ENCODE measurements at places on chromosomes 1 and 21. TPM values are rescaled to one million over a fixed set of nuclear protein-coding genes. Genes with fewer than 3 reads are reported as not detected.
A peak's percentile ranks its signal among the peaks of the same experiment; 100 is the strongest.

Gene CD1E
- total RNA-seq = 0.85 TPM

Gene JAM2
- 2.9 TPM for total RNA-seq

Gene VHLL
- total RNA-seq = not detected

Gene NBPF6
- total RNA-seq = not detected

Gene FLG2
- not detected for total RNA-seq

Gene SPRR1B
- not detected for total RNA-seq

DNA sequence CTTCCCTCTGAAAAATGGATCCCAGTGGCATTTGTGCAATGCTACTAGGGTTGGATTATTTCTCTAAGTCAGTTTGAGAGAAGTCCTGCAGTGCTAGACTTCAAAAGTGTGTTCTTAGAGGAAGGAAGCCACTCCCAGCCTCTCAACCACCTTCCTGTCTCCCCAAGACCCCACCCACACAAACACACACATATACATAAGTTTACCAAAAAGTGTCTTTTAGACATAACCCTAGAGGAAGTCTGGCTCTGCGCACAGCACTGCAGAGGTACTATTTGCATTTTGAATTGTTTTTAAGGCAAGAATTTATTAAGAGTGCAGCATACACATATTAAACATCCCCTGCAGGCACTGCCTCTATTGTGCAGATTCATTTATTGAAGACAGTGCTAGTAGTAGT is 127.3 kb downstream of the HHIPL2 start:
- DNase-seq = no peak
- peaks cover 5% of the 10 kb centered on the region for H3K4me1 ChIP-seq
- no peaks in the 10 kb centered on the region for H3K36me3 ChIP-seq
- H3K4me3 ChIP-seq = no peak overlapping the region
- H3K27me3 ChIP-seq = no peaks in the 10 kb centered on the region

- H3K27me3 ChIP-seq = no peaks in the 10 kb centered on the region
- no peaks in the 10 kb centered on the region for H3K36me3 ChIP-seq
- no peak overlapping the region for H3K4me3 ChIP-seq
- H3K4me1 ChIP-seq = no peaks in the 10 kb centered on the region
- H3K27ac ChIP-seq = no peak overlapping the region
- DNase-seq = no peak
These were observed 47.6 kb upstream of the RGS8 start for GRCh38 chr1:182731852-182732575.

GRCh38 chr1:21517660-21518480 is 8.6 kb downstream of the ALPL start:
- no peaks in the 10 kb centered on the region for H3K27me3 ChIP-seq
- H3K4me1 ChIP-seq = no peaks in the 10 kb centered on the region
- H3K27ac ChIP-seq = peak overlapping the region; percentile 81
- H3K4me3 ChIP-seq = no peak overlapping the region

DNA sequence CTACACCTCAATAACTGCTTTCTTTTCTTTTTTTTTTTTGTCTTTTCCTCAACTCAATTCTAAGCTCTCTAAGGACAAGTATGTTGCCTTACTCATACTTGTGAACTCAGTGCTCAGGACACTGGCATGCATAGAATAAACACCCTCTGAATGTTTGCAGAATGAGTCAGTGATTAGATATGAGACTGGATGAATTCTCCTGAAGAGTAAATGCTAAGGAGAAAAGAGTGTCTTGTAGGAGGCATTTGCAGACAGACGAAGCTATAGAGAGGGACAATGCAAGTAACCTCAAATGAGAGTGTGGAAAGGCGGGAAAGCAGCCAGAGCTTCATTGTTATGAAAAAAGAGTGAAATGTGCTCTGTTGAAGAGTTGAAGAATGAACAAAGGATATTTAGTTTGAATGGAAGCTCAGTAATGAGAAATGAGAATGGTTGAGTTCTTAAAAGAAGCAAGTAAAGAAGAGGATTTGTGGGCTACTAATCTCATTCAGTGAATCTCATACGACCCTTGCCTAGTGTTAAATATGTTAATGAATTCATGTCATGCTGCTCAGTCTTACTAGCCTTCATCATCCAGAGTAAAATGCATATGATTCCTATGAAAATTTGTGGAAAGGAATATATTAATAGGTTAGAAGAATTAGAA is 166.1 kb upstream of the DPYD start:
- H3K4me3 ChIP-seq = no peak overlapping the region
- DNase-seq = no peak
- no peaks in the 10 kb centered on the region for H3K27me3 ChIP-seq

DNA sequence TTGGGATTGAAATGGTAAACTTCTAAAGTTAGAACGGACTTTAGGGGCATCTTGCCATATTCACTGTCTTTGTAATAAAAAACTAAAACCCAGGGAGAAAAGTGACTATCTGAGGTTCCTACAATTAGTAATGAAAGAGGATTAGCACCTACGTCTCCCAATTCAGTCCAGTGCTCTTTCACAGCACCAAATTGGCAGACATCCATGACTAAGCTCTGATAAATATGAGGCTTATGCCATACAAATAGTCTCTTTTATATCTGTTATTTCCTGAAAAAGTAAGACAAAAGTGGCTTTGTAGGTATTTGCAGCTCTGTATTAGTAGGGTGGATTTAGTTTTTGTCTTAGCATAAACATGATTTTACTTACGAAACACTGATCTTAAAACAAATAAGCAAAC is 315.0 kb upstream of the NRIP1 start:
- H3K27me3 ChIP-seq = no peaks in the 10 kb centered on the region
- H3K36me3 ChIP-seq = no peaks in the 10 kb centered on the region
- H3K4me3 ChIP-seq = no peak overlapping the region
- no peaks in the 10 kb centered on the region for H3K4me1 ChIP-seq

- H3K4me1 ChIP-seq = peaks cover 60% of the 10 kb centered on the region
- H3K27ac ChIP-seq = peak overlapping the region; percentile 62
- H3K4me3 ChIP-seq = peak overlapping the region; percentile 25
- no peak for DNase-seq
These were observed 107.6 kb downstream of the TSEN15 start for GRCh38 chr1:184158896-184159681.

- no peak overlapping the region for H3K27ac ChIP-seq
- H3K4me1 ChIP-seq = no peaks in the 10 kb centered on the region
- DNase-seq = no peak
- no peaks in the 10 kb centered on the region for H3K36me3 ChIP-seq
- no peaks in the 10 kb centered on the region for H3K27me3 ChIP-seq
These were observed 120.0 kb downstream of the GIPC2 start for GRCh38 chr1:78165816-78166215.

DNA sequence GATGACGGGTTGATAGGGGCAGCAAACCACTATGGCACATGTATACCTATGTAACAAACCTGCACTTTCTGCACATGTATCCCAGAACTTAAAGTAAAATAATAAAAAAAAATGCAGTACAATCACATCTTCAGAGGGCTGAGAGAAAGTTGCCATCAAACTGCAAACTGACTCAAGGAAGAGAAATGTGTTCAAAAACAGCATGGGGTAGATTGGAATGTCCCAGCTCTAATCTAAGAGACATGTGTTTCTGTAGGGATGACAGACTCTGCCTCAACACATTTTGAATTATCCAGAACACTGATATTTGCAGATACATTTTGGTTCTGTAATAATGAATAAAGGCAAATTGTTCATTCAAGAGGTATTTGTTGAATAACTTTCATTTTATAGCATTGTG is 171.2 kb upstream of the RUNX1 start:
- H3K4me3 ChIP-seq = no peak overlapping the region
- no peak overlapping the region for H3K27ac ChIP-seq
- H3K36me3 ChIP-seq = no peaks in the 10 kb centered on the region

DNA sequence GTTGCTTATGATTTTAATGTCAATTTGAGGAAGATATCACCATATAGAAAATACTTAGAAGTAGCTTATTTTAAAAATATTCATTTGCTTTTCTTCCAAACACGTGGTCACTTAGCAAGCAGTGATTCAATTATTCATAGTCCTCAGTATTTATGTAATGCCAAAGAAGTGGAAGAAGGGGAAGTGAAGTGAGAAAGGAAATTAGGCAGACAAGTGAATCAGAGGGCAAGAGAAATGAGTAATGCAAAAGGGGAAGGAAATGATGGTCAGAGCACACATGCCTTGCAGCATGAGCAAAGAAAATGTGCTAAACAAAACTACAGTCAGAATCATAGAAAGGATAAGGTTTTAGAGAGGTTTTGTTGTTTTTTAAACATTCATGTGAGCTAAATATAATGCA is 31.8 kb downstream of the SDCCAG8 start:
- H3K4me1 ChIP-seq = peaks cover 50% of the 10 kb centered on the region
- H3K4me3 ChIP-seq = no peak overlapping the region
- peak overlapping the region; percentile 86 for H3K27ac ChIP-seq
- H3K27me3 ChIP-seq = no peaks in the 10 kb centered on the region
- H3K36me3 ChIP-seq = no peaks in the 10 kb centered on the region

DNA sequence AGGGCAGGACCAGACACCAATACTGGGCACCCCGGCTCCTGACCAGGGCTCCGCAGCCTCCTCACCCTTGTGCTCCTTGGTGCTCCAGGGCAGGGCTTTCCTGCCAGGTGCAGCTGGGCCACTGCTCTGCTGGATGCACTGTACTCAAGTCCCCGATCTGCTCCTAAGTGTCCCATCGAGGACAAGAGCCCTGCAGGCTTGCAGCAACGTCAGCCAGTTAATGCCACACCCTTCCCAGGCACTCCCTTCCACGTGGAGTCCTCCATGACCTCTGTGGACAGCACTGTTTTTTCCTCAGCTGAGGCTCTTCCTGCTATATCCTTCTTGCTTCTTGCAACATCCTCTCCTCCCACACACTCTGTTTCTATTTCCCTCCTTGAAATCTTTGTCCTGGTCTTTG is 94.0 kb upstream of the NGF start:
- H3K36me3 ChIP-seq = no peaks in the 10 kb centered on the region
- H3K27ac ChIP-seq = peak overlapping the region; percentile 5
- H3K4me1 ChIP-seq = no peaks in the 10 kb centered on the region
- no peak for DNase-seq
- no peaks in the 10 kb centered on the region for H3K27me3 ChIP-seq
- H3K4me3 ChIP-seq = no peak overlapping the region

GRCh38 chr1:59845091-59845490 is 30.3 kb downstream of the HOOK1 start:
- no peaks in the 10 kb centered on the region for H3K27me3 ChIP-seq
- H3K4me1 ChIP-seq = no peaks in the 10 kb centered on the region
- DNase-seq = no peak
- H3K4me3 ChIP-seq = no peak overlapping the region
- H3K36me3 ChIP-seq = peaks cover 45% of the 10 kb centered on the region

- no peak overlapping the region for H3K27ac ChIP-seq
- no peak for DNase-seq
- no peaks in the 10 kb centered on the region for H3K27me3 ChIP-seq
- H3K36me3 ChIP-seq = peaks cover 40% of the 10 kb centered on the region
- no peak overlapping the region for H3K4me3 ChIP-seq
These were observed 16.6 kb downstream of the NPL start for GRCh38 chr1:182806015-182806678.

DNA sequence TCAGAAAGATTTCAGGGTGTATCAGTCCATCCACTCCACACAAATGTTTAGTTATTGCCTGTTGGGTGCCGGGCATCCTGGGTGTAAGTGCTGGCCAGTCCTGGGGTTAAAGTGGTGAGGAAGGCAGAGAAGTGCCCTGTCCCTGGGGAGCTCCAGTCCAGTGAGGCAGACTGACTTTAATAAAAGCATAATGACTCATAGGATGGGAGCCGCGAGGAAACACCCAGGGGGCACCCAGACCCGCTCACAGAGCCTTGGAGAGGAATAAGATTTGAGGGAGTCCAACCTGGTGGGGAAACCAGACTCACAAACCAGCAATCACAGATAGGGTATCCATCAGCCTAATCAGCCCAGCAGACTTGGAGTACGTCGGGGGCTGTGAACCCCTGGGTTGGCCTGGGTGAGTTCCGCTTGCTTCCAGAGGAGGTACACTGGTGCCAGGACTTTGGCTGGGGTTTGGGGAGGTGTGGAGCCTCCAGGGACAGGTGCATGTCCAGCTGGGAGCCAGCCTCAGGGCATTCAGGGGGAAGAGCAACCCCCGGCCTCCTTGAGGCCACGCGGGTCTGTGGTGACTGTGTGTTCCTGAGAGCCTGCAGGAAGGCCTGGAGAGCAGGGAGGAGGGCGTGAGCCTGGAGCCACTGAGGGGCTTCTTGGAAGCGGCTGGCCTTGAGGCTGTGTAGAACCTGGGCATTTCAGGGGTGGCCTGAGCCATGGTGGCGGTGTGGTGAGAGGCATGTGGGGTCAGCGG is 3.7 kb downstream of the PEAR1 start:
- no peak for DNase-seq
- no peak overlapping the region for H3K4me3 ChIP-seq
- peaks cover 30% of the 10 kb centered on the region for H3K27me3 ChIP-seq
- H3K4me1 ChIP-seq = peaks cover 99% of the 10 kb centered on the region

GRCh38 chr1:27941671-27942540 is 7.1 kb downstream of the SMPDL3B start:
- H3K4me3 ChIP-seq = peak overlapping the region; percentile 53
- no peaks in the 10 kb centered on the region for H3K27me3 ChIP-seq

DNA sequence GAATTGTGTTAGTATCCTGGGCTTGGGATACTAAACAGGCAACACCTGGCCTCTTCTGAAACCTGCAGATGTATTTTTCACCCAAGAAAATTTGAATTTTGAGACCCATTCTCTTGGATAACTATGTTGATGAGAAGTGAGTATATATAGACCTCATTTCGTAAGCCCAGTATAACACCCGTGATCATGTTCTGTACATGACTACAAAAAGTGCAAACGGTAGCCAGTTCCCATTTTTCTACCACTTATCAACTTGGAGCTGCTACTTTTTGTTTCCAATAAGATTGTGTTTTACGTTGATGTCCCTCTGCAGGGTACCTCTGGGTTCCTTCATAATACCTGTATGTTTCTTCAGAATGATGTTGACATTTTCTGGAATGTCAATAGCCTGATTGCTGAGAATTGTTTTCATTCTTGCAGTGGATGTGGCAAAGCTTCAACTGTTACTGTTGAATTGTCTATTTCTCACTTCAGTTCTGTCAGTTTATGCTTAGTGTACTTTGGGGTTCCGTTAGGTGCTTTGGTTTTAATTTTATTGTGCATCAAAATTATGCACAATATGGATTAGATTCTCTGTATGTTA is 48.1 kb downstream of the ZFYVE9 start:
- no peaks in the 10 kb centered on the region for H3K27me3 ChIP-seq
- DNase-seq = no peak
- H3K4me3 ChIP-seq = no peak overlapping the region
- no peak overlapping the region for H3K27ac ChIP-seq
- H3K4me1 ChIP-seq = no peaks in the 10 kb centered on the region

All from spleen (tissue), 13 donors.